ENCODE measurements at places on chromosomes 2 and 18.
A peak's percentile ranks its signal among the peaks of the same experiment; 100 is the strongest.

DNA sequence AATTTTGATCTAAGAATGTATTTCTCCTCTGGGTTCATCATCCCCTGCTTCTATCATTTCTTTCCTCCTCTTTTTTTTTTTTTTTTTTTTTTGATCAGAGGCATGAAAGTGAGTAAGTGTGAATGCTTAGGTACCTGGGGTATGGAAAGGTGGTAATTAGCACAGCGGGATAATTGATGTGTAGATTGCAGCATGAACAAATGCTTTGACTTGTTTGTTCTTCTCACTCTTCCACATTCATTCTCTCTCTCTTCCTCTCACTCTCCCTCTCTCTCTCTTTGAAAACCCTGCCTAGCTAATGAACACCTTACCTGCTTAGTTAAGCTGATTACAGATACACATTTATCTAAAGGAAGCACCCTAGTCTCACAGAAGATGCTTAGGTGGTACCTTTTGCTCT lies 74.7 kb downstream of the ZEB2 start:
- DNase-seq, result no peak
- no peak overlapping the region for H3K27ac ChIP-seq
- no peak overlapping the region for H3K4me3 ChIP-seq
- peaks cover 20% of the 10 kb centered on the region for H3K4me1 ChIP-seq
- H3K36me3 ChIP-seq, result peaks cover 14% of the 10 kb centered on the region

GRCh38 chr18:4004183-4004829 lies 450.8 kb downstream of the DLGAP1 start:
- H3K4me3 ChIP-seq, result no peak overlapping the region
- no peak overlapping the region for H3K27ac ChIP-seq
- no peaks in the 10 kb centered on the region for H3K36me3 ChIP-seq
- no peak for DNase-seq

DNA sequence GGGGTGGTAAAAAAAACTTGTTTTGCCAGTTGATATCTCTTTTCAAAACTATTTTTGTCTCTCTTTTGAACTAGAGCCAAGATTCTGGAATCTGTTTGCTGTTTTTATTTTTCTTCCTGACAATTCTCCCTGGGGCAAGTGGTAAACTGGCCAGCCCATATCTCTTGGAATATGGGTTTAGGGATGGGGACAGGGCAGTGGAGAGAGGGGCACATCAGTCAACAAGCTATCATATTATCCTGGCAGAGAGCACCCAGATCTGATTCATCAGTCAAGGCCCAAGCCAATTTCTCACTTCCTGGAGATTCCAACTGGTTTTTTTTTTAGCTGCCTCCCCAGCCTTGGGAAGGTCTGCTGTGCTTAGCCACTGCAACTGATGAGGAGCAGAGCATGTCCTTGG lies 52.3 kb downstream of the ARHGAP28 start:
- no peaks in the 10 kb centered on the region for H3K27me3 ChIP-seq
- no peaks in the 10 kb centered on the region for H3K36me3 ChIP-seq
- no peak overlapping the region for H3K27ac ChIP-seq
- DNase-seq, result no peak
- H3K4me3 ChIP-seq, result no peak overlapping the region
- no peaks in the 10 kb centered on the region for H3K4me1 ChIP-seq

DNA sequence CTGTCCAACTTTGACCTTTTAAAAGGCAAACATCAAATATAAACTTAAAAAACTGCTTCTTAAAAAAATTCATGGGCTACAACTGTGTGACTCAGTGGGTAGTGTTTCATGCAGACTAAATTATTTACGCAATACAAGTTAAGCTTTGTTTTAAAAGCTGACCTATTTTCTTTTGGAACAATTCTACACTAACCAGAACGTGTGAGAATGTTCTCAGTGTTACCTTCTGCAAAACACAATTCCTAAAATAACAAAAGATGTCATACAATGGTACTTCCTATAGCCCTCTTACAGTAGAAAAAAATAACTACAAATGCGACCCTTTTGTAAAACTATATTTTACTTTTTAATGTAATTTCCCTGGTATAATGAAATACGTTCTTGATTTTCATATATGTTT lies 793.8 kb upstream of the FSHR start:
- H3K36me3 ChIP-seq, result no peaks in the 10 kb centered on the region
- no peak overlapping the region for H3K27ac ChIP-seq
- no peaks in the 10 kb centered on the region for H3K4me1 ChIP-seq
- no peak for DNase-seq
- H3K27me3 ChIP-seq, result no peaks in the 10 kb centered on the region
- no peak overlapping the region for H3K4me3 ChIP-seq

GRCh38 chr2:240481720-240482119 lies 46.3 kb downstream of the GPC1 start:
- no peak for DNase-seq
- no peaks in the 10 kb centered on the region for H3K36me3 ChIP-seq
- no peaks in the 10 kb centered on the region for H3K27me3 ChIP-seq
- no peak overlapping the region for H3K27ac ChIP-seq
- H3K4me1 ChIP-seq, result no peaks in the 10 kb centered on the region

- H3K36me3 ChIP-seq, result no peaks in the 10 kb centered on the region
- H3K4me3 ChIP-seq, result no peak overlapping the region
- peak overlapping the region; percentile 85 for H3K27ac ChIP-seq
- no peaks in the 10 kb centered on the region for H3K27me3 ChIP-seq
Measured at GRCh38 chr18:67265464-67266245, 250.9 kb downstream of the DSEL start.

- DNase-seq, result no peak
- peak overlapping the region; percentile 56 for H3K4me3 ChIP-seq
- H3K27ac ChIP-seq, result peak overlapping the region; percentile 91
- no peaks in the 10 kb centered on the region for H3K27me3 ChIP-seq
- peaks cover 13% of the 10 kb centered on the region for H3K36me3 ChIP-seq
Measured at GRCh38 chr2:110679337-110679707, 1.5 kb upstream of the BUB1 start.

DNA sequence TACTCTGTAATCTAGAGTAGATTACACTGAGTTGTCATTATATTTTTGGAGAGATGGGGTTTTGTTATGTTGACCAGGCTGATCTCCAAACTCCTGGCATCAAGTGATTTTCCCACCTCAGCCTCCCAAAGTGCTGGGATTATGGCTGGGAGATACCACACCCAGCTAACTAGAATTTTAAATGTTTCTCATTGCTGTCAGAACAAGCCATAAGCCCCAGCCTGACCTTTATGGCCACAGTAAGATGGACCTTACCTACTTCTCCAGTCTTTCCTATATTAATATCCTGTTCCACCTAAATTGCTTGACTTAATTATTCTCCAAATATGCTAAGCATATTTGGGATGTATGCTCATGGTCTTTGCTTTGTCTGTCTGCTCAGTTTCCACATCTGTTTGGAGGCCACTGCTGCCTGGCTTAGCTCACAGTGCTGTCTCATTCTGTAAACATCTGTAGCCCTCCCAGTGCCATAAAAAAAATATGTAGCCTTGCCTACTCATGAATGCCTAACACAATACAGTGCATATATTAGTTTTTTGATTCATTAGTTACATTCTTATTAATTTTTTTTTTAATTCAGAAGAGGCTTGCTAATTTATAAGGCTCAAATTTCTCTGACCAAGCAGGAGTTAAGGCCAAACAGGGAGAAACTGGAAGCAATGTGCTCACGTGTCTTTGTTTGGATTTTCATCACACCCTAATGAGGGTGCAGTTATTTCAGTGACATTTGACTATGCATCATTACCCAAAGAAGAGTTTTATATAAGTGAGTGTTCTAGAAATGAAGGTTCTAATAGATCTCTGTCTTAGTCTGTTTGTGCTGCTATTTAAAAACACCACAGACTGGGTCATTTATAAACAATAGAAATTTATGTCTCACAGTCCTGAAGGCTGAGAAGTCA lies 45.3 kb upstream of the PSME4 start:
- no peaks in the 10 kb centered on the region for H3K36me3 ChIP-seq
- no peak overlapping the region for H3K27ac ChIP-seq
- peak; percentile 20 for DNase-seq
- H3K27me3 ChIP-seq, result no peaks in the 10 kb centered on the region

DNA sequence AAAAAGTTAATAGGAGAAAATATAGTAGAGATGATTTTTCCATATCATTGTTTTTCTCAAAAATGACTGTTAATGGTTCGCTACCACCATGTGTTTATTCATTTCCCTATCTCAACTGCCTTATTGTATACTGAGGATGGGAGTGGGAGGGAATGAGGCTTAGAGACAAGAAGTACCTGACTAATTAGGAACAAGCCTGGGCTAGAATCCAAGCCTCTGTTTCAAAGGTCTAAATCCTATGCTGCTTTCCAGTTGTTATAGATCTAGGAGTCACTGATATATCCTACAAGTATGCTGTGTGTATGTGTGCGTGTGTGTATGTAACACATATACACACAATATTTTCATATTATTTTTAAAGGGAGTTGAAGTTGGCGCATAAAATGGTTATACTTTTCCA lies 465.9 kb downstream of the EPHA4 start:
- no peak overlapping the region for H3K4me3 ChIP-seq
- no peak overlapping the region for H3K27ac ChIP-seq
- no peaks in the 10 kb centered on the region for H3K27me3 ChIP-seq
- DNase-seq, result no peak
- H3K4me1 ChIP-seq, result no peaks in the 10 kb centered on the region

DNA sequence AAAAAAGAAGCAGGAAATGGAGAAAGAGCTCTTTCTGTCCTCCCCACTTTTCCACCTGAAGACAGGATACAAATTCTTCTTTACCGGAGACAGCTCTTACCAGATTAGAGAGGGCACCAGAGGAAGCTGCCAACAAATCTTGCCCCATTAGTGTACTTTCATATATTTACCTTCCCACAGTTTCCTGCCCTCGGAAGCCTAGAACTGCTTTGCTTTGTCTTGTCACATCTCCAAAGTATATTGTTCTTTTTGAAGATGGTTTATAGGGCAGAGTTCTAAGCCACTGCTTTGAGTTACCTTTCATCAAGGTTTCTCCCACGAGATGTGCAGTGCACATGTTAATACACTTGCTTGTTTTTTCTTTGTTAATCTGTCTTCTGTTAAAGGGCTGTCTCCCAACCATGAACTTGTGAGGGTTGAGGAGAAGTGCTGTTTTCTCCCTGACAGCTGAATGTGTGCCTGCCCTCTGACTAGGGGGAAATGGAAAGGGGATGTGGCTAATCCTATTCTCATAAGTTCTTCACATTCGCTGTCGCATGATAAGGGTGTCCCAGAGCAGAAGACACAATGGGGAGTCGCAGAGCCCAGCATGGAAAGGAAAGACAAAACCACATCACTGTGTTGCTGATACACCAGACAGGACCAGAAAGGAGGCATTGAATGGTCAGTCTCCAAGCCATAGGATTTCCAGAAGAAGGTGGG lies 24.2 kb downstream of the CENPA start:
- H3K4me1 ChIP-seq, result peaks cover 8% of the 10 kb centered on the region
- no peak overlapping the region for H3K27ac ChIP-seq
- H3K36me3 ChIP-seq, result no peaks in the 10 kb centered on the region
- no peak overlapping the region for H3K4me3 ChIP-seq
- H3K27me3 ChIP-seq, result no peaks in the 10 kb centered on the region
- DNase-seq, result no peak

GRCh38 chr2:162509288-162509968 lies 165.5 kb downstream of the GCA start:
- H3K36me3 ChIP-seq, result no peaks in the 10 kb centered on the region
- H3K4me1 ChIP-seq, result no peaks in the 10 kb centered on the region
- DNase-seq, result no peak
- no peaks in the 10 kb centered on the region for H3K27me3 ChIP-seq
- no peak overlapping the region for H3K4me3 ChIP-seq

GRCh38 chr18:24868760-24869237 lies 408.4 kb downstream of the HRH4 start:
- no peaks in the 10 kb centered on the region for H3K4me1 ChIP-seq
- DNase-seq, result no peak

DNA sequence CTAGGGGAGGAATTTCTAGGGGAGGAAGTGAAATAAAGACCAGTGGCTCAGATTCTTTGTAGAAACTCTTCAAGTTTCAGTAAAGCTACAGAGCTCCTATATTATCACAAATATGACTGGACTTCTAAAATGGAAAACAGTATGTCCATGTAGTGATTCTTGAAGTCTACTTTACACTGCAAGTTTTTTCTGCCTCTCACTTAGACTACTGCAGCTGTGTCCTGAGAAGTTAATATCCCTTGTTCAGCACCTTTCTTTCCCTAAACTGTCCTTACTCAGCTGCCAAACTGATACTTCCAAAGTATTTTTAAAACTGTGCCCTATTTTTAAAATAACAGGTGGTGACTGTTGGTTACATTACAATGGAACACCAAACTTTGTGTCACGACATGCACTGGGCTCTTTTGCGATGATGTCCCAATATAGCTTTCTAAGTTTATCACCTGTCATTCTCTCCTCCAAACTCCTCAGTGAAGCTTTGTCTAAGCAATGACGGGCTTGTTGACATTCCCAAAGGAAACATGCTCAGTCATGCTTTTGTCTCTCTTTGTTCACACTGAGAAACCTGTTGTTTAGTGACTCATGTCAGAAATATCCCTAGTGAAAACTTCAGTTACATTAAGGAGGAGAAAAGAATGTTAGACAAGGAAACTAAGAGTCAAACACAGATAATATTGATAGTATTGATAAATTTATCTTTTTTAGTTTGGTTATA lies 341.1 kb downstream of the ARL6IP6 start:
- H3K4me1 ChIP-seq, result peaks cover 10% of the 10 kb centered on the region
- peak overlapping the region; percentile 6 for H3K27ac ChIP-seq
- no peaks in the 10 kb centered on the region for H3K36me3 ChIP-seq
- H3K27me3 ChIP-seq, result no peaks in the 10 kb centered on the region
- DNase-seq, result peak; percentile 73
- no peak overlapping the region for H3K4me3 ChIP-seq

DNA sequence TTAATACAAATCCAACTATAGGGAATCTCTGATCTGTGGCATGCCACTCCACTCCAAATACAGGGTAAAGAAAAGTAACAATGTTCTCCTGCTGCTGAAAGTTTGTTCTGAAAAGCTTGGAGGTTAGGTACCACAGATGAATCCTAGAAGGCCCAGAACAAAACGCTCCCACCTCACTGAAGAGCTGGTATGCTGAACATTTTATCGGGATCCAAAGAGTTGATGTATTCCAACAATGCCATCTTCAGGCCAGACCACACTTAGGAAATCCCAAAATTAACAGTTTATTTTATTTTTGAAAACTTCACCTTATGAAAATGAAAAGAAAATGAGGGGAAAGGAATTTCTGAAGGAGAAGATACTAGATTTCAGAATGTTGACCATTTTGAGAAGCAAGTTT lies 145.1 kb upstream of the CDH19 start:
- H3K36me3 ChIP-seq, result no peaks in the 10 kb centered on the region
- no peaks in the 10 kb centered on the region for H3K27me3 ChIP-seq
- H3K4me1 ChIP-seq, result no peaks in the 10 kb centered on the region
- no peak overlapping the region for H3K27ac ChIP-seq

DNA sequence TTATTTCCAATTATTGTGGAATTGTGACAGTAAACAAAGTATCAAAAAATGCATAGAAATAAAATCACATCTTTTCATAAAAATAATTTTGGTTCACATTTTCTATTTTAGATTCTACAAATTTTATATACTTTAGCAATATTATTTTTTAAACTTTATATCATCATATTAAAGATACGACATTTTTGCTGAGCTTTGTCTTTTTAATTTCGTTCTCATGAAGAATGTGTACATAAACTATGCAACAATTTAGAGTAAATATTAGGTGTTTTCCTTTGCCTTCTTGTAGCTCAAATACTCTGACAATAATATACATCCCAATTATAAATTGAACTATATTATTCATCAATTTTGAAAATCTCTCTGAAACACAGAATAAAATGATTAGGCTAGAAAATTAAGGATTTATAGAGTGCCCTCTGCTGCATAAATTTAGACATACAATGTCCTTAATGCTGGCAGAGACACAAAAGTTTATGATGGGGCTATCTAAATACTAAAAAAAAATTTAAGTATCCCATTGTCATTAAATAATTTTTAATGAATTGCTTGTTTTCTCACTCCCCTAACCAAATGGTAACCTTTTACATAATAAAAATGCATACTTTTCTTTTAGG lies 45.7 kb downstream of the CCDC102B start:
- 0 out of 2 replicates have a peak, but pooled peaks cover 9% of the 10 kb centered on the region for H3K27me3 ChIP-seq
- H3K27ac ChIP-seq, result no peak overlapping the region
- no peaks in the 10 kb centered on the region for H3K36me3 ChIP-seq
- no peak for DNase-seq
- H3K4me1 ChIP-seq, result peaks cover 11% of the 10 kb centered on the region

All from SJSA1 (cell line).